ENCODE measurements at places on chromosomes 16 and 17. TPM values are rescaled to one million over a fixed set of nuclear protein-coding genes. Genes with fewer than 3 reads are reported as not detected.

DNA sequence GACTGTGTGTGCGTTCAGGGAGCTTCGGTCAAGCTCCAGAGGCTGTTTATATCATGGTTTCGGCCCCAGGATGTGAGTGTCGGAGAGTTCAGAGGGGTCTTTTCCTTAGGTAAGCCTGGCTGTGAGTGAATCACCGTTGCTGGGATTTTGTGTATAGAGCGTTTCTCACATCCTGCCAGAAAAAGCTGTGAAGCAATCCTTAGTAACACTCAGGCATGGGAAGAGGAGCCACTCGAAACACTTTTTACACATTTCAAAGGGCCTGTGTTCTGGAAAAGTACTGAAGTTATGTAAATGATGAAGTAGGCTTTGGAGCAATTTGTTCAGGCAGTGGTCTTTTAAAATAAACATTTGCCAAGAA is 662 bp downstream of the PGS1 start:
- DNase-seq: no peak

- no peak for DNase-seq
Observed at GRCh38 chr17:49523706-49524472, 28.8 kb downstream of the NGFR start.

DNA sequence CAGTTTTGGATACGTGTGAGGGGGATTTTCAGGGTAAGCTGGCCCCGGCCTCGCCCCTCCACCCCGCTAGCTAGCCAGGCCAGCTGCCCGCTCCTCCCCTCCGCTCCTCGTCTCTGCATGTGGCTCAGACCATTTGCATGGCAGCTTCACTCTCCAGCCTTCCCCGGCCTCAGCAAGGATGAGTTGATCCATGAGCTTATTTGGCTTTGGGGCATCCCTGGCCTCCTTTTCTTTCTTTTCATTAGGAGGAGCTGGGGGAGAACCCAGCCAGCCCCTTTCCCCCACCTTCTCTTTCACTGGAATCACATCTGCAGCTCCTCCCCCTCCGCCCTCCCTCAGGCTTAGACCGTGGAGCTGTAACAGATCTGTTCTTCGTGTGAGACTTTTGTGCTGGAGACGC is 30.7 kb downstream of the ELAC2 start:
- DNase-seq: no peak

GRCh38 chr17:20273741-20274500 is 193.4 kb downstream of the LGALS9B start:
- DNase-seq: no peak

- DNase-seq: no peak
Observed at GRCh38 chr17:72446525-72447250, 325.9 kb downstream of the SOX9 start.

- no peak for DNase-seq
Observed at GRCh38 chr17:64773386-64773835, 111.3 kb upstream of the SMURF2 start.

DNA sequence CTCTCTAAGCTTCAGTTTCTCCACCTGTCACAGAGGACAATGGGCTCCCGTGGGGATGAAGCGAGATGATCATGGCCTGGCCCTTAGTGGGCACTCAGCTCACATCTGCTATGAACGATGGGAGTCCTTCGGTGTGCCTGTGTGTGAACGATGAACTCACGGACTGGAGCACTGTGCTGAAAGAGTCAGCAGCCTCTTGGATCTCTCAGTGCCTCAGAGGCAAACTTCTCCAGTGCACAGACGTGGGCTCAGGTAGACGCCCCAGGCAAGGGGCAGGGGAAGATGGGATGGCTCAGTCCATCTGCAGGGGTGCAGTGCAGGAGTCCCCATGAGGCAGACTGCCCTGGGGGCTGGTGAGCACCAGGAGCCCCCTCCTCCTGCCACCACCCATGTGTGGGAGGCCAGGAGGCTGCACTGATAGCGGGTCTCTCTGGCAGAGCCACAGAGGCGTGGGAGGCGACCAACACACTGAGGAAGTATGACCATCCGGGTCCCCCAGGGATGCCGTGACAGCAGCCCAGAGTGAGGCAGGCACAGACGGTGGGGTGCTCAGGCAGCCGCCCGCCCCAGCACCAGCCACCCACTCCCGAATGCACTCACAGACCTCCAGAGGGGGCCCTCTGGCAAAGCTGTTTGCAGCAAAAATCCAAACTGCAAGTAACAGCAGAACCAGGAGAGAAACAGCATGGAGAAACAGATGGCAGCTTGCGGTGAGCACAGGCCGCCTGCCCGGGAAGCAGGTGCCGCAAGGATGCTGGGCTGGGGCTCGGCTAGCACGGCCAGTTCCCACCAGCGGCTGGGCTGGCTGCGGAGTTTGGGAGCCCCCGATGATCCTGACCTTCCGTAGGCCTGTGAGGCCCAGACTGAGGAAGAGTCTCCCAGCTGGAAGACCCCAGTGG is 82.7 kb downstream of the RPH3AL start:
- no peak for DNase-seq

DNA sequence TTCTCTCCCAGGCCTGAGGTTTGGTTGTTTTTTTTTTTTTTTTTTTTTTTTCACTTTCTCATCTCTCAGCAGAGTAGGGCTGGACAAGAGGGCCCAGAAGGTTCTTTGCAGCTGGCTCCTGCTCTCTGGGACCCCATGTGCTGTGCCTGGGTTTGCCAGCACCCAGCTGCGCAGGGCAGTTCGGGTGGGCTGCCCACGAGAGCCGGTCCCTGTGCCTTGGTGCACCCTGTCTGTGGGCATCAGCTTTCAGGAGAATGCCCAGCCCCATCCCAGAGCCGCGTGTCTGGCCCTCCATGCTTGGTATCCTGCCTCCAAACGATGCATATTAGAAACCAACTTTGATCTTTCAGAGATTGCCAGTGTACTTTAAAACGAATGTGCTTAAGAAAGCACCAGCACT is 15.0 kb upstream of the GSE1 start:
- no peak for DNase-seq

- no peak for DNase-seq
Observed at GRCh38 chr16:27182906-27183405, 20.4 kb upstream of the KDM8 start.

DNA sequence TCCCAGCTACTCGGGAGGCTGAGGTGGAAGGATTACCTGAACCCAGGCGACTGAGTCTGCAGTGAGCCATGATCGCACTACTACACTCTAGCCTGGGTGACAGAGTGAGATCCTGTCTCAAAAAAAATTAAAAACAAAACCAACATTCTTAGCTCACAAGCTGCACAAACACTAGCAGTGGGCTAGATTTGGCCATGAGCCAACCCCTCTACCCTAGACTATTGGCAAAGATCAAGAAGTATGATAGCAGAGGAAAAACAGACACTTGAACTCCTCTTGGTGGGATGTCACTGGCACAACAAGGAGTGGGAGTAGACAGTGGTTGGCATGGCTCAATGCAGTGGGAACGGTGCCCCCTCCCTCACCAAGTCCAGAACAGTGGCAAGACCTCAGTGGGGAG is 19.6 kb upstream of the RIPOR1 start:
- no peak for DNase-seq

DNA sequence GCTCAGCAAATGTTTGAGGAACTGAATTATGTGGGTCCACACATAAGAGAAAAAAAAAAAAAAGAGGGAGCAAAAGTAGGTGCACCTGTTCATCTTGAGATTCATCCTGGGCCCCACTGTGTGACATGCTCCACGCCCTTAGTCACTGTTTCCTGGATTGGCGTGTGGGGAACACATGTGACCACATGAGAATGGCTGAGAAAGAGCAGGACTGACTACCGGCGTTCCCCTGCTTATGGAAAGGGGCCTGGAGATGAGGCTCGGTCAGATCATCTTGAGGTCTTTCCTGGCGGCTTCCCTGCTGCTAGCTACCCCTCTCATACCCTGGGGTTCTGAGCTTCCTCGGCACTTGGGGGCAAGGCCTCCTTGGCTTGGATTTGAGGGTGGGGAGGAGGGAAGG is 3.9 kb downstream of the DEXI start:
- no peak for DNase-seq

GRCh38 chr16:29978564-29979270 is 5.0 kb downstream of the TAOK2 start:
- no peak for DNase-seq

DNA sequence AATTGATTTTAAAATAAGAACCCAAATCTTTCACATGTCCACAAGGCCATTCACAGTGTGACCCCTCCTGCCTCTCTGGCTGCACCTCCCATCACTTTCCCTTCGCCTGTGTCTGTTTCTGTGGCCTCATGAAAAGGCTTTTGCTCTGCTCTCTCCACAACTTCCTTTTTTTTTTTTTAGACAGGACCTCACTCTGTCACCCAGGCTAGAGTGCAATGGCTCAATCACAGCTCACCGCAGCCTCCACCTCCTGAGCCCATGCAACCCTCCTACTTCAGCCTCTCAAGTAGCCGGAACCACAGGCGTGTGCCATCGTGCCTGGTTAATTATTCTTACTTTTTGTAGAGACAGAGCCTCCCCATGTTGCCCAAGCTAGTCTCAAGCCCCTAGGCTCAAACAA is 197.1 kb downstream of the ABCC12 start:
- DNase-seq: no peak

GRCh38 chr17:1244606-1245012 is 25.6 kb upstream of the BHLHA9 start:
- DNase-seq: no peak

DNA sequence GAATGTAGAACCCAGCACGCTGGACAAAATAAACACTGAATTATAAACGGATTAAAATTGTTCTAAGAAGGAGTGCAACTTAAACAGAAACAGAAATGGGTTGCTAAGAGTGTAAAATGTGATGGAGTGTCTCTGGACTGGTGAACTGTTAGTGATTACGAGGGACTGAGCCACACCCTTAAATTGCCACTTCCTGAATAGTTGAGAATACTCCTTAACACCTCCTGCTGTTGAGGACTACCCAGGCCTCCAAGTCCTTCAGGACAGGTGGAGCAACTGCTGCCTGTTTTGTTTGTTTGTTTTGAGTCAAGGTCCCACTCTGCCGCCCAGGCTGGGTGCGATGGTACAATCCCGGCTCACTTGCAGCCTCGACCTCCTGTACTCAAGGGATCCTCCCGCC is 25.8 kb upstream of the IRF8 start:
- DNase-seq: no peak

DNA sequence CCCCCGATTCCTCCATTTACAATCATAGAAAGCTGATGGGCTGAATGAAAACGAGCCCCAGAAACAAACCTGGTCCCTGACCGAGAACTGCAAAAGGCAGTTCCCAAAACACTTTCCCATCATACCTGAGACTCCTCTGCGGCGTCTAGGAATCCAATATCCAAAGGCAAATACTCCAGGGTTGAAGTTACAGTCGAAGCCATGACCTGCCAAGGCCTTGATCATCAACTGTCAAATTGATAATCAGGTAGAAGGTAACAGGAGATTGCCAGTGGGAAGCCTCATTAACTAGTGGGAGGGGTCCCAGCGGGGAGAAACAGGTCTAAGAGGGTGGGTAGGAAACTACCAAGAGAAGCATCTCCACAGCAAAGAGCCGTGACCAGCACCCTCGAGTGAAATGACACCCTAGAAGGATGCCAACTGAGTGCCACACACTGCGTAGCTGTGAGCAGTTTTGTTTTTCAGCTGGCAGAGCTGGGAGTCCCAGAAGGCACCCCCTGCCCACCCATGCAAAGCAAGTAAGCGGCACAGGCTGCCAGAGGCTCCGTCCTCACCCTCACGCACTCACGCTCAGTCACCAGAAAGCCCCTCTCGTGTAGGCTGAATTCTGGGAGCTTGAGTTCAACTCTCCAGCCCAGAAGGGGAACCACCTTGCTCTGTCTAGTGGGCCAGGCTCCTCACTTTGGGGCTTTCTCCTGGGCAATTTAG is 146.1 kb downstream of the GAS7 start:
- DNase-seq: no peak

- peak; percentile 75 for DNase-seq
Observed at GRCh38 chr17:44689477-44690217, at the start of gene CCDC43. Gene CCDC43, minus strand, starts transcription at chr17:44689776. Its CDS starts 23 bp downstream, at chr17:44689753.

DNA sequence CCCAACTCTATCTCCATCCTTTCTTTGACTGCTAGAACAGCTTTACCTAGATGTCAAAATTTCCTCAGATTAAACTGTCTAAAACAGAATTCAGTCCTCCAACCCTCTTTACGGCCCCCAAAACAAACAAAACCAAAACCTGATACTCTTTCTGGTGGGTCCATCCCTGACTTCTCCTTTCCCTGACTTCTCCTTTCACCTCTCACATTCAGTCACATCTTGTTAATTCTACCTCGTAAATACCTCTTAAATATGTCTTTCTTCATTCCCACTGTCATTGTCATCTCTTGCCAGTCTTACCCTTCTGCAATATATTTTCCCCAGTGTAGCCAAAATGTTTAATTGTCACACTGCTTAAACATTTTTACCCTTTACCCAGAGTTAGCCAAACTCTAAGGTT is 4.6 kb downstream of the PPM1E start:
- DNase-seq: no peak

DNA sequence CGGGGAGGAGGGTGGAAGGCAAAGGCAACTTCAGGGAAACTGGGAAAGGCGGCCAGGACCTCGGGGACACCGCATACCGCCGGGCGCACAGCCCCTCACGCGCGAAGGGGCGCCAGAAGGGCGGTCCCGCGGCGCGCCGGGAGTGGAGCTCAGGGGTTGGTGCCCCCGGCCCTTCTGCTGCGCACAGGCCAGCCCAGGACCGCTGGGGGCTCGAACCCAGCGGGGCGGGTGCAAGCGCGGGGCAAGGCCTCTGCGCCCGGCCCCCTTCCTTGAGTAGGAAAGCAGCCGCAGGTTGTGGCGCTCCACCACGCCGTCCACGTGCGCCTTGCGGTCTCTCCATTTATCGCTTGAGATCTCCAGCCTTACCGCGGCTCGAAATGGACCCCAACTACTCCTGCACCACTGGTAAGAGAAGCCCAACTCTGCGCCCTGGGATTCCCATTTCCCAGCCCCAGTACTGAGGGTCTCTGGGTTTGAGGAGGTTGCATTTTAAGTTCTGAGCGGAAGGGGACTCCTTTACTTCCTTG is 3.0 kb upstream of the MT1A start:
- no peak for DNase-seq

DNA sequence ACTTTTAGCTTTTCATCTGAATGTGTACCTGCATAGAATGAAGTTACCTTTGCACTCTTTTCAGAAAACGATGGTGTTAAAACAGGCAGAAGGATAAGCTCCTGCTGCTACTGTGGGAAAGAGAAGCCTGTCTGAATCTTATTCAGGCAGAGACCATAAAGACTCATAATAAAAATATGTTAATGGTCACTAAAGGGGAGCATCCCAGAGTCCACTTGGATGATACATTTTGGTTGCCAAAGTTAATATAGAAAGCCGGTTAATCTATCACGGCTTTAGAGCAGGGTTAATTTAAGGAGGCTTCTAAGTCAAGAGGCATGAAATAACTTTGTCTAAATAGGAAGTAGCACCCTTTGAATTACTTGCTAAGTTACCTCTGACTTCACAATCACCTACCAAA is 2.9 kb downstream of the MARCHF10 start:
- no peak for DNase-seq

Gene GPR142
- 0.16 TPM for polyA plus RNA-seq

Gene KRTAP16-1
- not detected for polyA plus RNA-seq

Gene KRTAP2-2
- polyA plus RNA-seq: not detected

Gene ST6GALNAC2
- 0.55 TPM for polyA plus RNA-seq

Gene ATXN1L
- 36.0 TPM for polyA plus RNA-seq

Gene C16orf46
- 2.4 TPM for polyA plus RNA-seq

Gene TMEM132E
- polyA plus RNA-seq: 2.2 TPM

Gene MATCAP1
- 40.1 TPM for polyA plus RNA-seq

Gene WNT9B
- polyA plus RNA-seq: 13.5 TPM

Gene KRT40
- 0.07 TPM for polyA plus RNA-seq

Gene ABAT
- polyA plus RNA-seq: 58.1 TPM

Gene IL17C
- not detected for polyA plus RNA-seq

Gene CBX4
- polyA plus RNA-seq: 15.6 TPM

Gene SLC6A2
- polyA plus RNA-seq: 0.21 TPM

Gene OTOA
- polyA plus RNA-seq: 0.20 TPM

Gene CCL4
- polyA plus RNA-seq: 0.16 TPM

Gene EME1
- polyA plus RNA-seq: 7.9 TPM

Gene PSMD11
- polyA plus RNA-seq: 72.8 TPM

Gene CPSF4L
- polyA plus RNA-seq: not detected

Gene TBC1D3G
- not detected for polyA plus RNA-seq

Gene CALB2
- polyA plus RNA-seq: 0.37 TPM

Measured in left renal pelvis (tissue), 4 donors.